ENCODE measurements at places on chromosomes 3 and 15. TPM values are rescaled to one million over a fixed set of nuclear protein-coding genes. Genes with fewer than 3 reads are reported as not detected.

Gene AGBL1
- total RNA-seq, result not detected

DNA sequence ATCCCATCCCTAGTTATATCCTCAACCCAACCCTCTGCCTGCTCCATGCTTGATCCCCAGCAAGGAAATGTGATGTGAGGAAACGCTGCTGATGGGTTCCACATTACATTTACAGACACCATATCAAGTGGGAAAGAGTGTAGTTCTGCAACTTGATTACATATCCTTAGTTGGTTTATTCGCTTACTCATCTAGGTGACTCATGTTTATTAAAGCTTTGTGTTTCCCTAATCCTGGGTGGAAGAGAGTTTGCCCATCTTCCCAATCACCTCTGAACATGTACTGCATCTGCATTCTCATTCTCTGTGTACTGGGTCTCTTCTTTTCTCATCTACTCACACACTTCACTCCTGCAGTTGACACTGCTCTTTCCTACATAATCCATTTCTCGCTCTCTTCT is 91.7 kb upstream of the PDZRN3 start:
- no peaks in the 10 kb centered on the region for H3K27me3 ChIP-seq
- H3K4me3 ChIP-seq, result no peak overlapping the region
- H3K4me1 ChIP-seq, result no peaks in the 10 kb centered on the region

- peaks cover 62% of the 10 kb centered on the region for H3K4me1 ChIP-seq
- no peaks in the 10 kb centered on the region for H3K27me3 ChIP-seq
- no peak for DNase-seq
- no peaks in the 10 kb centered on the region for H3K36me3 ChIP-seq
Observed at GRCh38 chr3:157097198-157097597, 62.7 kb downstream of the CCNL1 start.

Gene FBXL22
- 0.83 TPM for total RNA-seq

Gene GADL1
- not detected for total RNA-seq

Gene TGM5
- total RNA-seq, result not detected

Gene EPHB1
- 5.2 TPM for total RNA-seq

Gene CEMIP
- total RNA-seq, result 0.03 TPM

Gene DUOX1
- total RNA-seq, result 0.10 TPM

GRCh38 chr15:86912661-86913060 is 833.0 kb downstream of the AGBL1 start:
- DNase-seq, result no peak
- H3K27ac ChIP-seq, result no peak overlapping the region
- H3K4me3 ChIP-seq, result no peak overlapping the region
- no peaks in the 10 kb centered on the region for H3K27me3 ChIP-seq
- no peaks in the 10 kb centered on the region for H3K36me3 ChIP-seq
- no peaks in the 10 kb centered on the region for H3K4me1 ChIP-seq

DNA sequence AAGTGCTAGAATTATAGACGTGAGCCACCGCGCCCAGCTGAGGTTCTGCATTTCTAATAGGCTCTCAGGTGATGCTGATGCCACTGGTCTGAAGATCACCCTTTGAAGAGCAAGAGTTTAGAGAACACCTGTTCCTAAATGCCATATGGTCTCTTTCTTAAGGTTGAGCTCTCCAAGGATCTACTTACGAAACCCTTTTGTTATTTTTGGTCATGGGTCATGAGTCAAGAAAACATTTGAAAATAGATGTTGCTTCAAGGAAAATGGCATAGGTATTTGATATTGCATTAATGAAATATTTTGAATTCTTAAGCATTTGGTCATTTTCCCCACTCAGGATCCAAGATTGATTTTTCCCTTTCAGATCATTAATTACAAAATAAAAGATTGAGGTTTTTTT is 74.7 kb upstream of the SOX2 start:
- no peaks in the 10 kb centered on the region for H3K36me3 ChIP-seq
- H3K4me3 ChIP-seq, result no peak overlapping the region
- no peak overlapping the region for H3K27ac ChIP-seq
- DNase-seq, result no peak
- no peaks in the 10 kb centered on the region for H3K4me1 ChIP-seq

- H3K4me3 ChIP-seq, result no peak overlapping the region
- H3K4me1 ChIP-seq, result no peaks in the 10 kb centered on the region
- peaks cover 12% of the 10 kb centered on the region for H3K27me3 ChIP-seq
- no peaks in the 10 kb centered on the region for H3K36me3 ChIP-seq
- no peak overlapping the region for H3K27ac ChIP-seq
- no peak for DNase-seq
Observed at GRCh38 chr3:194982472-194982871, 288.5 kb downstream of the XXYLT1 start.

DNA sequence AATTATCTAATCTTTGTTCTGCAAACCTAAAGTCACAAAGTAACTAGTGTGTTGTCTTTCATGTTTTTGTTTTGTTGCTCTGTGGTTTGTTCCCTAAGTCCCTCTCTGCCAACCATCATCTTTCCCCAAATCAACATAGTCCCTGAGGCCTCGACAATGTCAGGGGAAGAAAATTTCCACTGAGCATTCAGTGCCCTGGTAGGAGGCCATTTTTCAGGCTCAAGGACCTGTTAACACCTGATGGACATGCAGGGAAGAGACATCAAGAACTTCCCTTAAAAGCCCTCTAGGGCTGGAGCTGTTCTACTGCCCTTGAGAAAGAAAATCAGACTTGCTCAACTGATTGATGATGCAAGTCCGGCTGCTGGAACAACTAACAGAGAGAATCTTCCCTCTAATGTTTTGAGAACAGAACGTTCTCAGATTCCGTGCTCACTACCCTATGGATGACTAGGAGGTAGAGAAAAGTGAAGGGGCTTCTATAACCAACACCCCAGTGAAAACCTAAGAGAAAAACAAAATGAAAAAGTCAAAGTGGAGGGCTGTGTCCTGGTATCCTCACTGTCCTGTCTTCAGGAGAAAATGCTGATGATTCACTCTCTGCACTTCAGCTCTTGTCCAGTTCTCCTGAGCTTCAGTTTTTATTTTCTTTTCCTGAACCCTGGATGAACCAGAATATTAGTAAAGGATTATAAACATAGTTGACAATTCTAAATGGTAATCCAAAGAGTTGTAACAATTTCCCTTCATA is 373.1 kb downstream of the FOXP1 start:
- H3K4me1 ChIP-seq, result peaks cover 5% of the 10 kb centered on the region
- H3K36me3 ChIP-seq, result no peaks in the 10 kb centered on the region
- peaks cover 13% of the 10 kb centered on the region for H3K27me3 ChIP-seq
- no peak overlapping the region for H3K4me3 ChIP-seq

DNA sequence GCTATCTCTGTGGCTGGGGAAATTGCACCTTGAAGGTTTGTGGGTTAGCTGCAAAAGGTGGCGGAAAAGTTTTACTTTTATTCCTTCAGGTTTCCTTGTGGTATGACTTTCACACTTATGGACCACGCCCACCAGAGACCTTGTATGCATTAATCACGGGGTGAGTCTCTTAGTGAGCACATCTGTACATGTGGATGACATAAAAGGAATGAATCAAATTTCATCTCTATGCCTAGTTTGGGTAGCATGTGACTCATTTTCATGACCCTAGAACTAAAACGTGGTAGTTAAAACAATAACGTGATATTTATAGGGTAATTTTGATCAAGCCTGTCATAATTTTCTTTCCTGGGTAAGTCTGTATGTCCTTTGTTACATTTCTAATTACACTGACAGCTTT is 141.7 kb downstream of the PDCD6IP start:
- no peak overlapping the region for H3K27ac ChIP-seq
- no peaks in the 10 kb centered on the region for H3K36me3 ChIP-seq
- DNase-seq, result no peak
- no peaks in the 10 kb centered on the region for H3K4me1 ChIP-seq
- H3K27me3 ChIP-seq, result no peaks in the 10 kb centered on the region

DNA sequence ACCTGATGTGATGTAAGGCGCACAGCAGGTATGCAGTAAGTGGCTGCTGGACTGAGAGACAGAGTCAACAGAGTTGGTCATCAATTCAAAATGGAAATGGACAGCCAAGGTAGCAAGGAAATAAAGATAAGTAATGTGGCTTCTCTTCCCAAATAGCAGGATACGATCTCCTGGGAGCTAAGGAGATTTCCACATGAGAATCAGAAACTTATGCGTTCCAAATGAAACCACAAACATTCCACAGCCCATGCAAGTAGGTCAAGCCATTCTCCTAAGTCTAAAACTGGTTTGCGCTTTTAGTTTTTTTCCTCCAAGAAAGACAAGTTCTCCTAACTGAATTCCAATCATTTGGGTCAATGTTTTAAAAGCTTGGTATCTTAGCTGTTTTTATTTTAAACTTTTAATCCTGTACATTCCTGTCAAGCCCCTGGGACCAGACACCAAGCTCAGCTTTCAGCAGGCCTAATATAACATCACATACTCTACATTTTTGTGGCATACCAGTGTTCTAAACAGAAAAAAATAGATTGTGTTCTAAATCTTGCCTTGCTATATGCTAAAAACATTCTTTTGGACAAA is 73.7 kb upstream of the TSPAN3 start:
- H3K27me3 ChIP-seq, result no peaks in the 10 kb centered on the region
- peaks cover 14% of the 10 kb centered on the region for H3K36me3 ChIP-seq
- H3K4me1 ChIP-seq, result peaks cover 5% of the 10 kb centered on the region
- DNase-seq, result no peak

DNA sequence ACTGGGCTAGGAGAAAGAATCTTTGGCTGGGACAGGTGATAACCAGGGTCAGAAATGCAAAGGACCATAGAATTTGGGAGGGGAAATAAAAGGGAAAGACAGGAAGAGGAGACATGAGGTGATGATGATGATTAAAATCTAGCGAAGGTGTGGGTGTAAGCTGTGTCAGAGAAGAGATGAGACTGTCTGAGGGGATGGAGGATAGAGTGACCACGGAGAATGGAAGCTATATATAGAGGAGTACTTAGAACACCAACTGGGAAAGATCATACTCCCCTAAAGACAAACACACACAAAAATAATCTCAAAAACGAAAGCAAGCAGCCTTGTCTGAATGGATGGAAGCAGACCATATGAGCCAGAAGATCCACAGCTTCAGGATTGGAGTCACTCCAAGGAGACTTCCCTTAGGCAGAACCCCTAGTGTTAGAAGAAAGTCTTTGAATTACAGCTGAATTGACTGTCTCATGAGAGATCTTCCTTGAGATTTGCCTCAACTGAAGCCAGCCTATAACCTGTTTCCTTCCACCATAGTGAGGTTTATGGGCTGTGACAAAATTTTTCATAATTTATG is 115.2 kb upstream of the DAZL start:
- H3K4me1 ChIP-seq, result no peaks in the 10 kb centered on the region
- no peak for DNase-seq
- H3K4me3 ChIP-seq, result no peak overlapping the region
- no peak overlapping the region for H3K27ac ChIP-seq
- no peaks in the 10 kb centered on the region for H3K36me3 ChIP-seq
- peaks cover 3% of the 10 kb centered on the region for H3K27me3 ChIP-seq

Gene GOLGA8H
- not detected for total RNA-seq

GRCh38 chr3:9951962-9952805 is at the start of gene PRRT3:
Gene PRRT3, minus strand, starts transcription at chr3:9952408. Its CDS starts 2,293 bp downstream, at chr3:9950115.
- H3K4me3 ChIP-seq, result peak within 1 kb of the TSS; percentile 90
- peak; percentile 57 for DNase-seq
- H3K27ac ChIP-seq, result peak within 1 kb of the TSS; percentile 40
- peaks cover 14% of the 10 kb centered on the region for H3K4me1 ChIP-seq

DNA sequence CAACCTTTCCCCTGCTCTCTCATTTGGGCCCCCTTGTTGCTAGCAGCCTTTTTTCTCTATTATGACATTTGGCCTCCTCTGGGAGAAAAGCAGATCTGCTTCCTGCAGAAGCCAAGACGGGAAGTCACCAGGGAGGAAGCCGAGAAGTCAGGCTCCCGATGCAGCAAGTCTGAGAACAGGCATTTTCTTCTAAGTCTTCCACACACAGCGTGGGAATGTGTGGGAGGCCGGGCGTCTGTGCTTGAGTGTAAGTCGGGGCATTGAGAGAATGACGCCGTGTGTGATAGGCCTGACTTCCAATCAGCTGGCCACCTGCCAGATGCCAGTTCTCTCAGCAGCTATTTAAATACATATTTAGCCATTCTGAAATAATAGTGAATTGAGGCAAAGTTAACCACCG is 75.8 kb upstream of the FAM98B start:
- no peaks in the 10 kb centered on the region for H3K4me1 ChIP-seq
- no peaks in the 10 kb centered on the region for H3K36me3 ChIP-seq
- no peak for DNase-seq
- H3K27me3 ChIP-seq, result peaks cover 28% of the 10 kb centered on the region
- no peak overlapping the region for H3K4me3 ChIP-seq
- H3K27ac ChIP-seq, result no peak overlapping the region

Gene LRIG1
- total RNA-seq, result 59.5 TPM

Gene MCTP2
- total RNA-seq, result 93.2 TPM

DNA sequence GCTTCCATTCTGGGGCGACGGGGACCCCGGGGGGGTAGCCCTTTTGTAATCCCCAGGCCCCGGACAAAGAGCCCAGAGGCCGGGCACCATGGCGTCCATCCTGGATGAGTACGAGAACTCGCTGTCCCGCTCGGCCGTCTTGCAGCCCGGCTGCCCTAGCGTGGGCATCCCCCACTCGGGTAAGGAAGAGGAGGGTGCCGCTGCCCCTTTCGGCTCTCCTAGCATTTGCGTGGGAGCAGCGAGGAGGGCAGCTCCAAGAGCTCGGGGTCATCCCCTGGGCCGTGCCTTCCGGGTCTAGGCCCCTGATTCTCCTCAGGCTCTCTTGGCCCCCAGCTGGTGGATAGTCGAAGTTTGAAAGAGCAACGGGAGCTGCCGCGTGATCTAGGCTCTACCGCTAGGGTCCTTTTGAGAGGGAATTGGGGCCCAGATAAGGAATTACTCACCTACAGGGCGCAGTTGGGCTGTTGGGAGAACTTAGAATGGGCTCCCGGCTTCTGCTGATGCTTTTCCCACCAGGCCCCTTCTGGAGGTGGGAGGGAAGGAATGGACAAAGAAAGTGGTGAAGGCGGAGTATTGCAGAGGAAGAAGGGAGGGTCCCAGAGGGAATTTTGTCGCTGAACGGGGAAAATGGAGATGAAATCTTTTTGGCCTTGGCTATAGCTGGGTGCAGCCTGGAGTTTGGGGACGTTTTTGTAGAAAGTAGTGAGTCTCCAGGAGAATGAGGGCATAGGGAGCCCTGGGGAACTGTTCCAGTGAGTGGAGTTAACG is 615 bp downstream of the VPS18 start:
- DNase-seq, result peak; percentile 60
- peak overlapping the region; percentile 97 for H3K4me3 ChIP-seq
- peaks cover 4% of the 10 kb centered on the region for H3K27me3 ChIP-seq
- peaks cover 38% of the 10 kb centered on the region for H3K4me1 ChIP-seq
- peaks cover 10% of the 10 kb centered on the region for H3K36me3 ChIP-seq

GRCh38 chr3:125172346-125172745 is 40.2 kb downstream of the SLC12A8 start:
- no peaks in the 10 kb centered on the region for H3K4me1 ChIP-seq
- H3K36me3 ChIP-seq, result no peaks in the 10 kb centered on the region
- no peak for DNase-seq
- H3K27ac ChIP-seq, result peak overlapping the region; percentile 72
- H3K27me3 ChIP-seq, result peaks cover 21% of the 10 kb centered on the region

DNA sequence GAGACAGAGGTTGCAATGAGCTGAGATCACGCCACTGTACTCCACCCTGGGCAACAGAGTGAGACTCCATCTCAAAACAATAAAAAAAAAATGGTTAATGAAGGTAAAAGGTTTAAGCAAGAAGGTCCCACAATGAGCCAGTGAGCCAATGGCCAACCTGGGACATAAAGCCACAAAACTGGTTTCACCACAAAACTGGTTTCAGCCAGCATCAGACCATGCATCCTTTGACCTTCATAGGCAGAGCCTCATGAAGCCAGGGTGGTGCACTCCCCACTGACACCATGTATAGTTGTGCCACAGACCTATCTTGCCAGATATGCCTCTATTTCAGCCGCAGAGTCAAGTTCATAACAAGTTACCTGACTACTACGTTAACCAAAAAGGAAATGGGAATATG is 41.9 kb downstream of the SCAP start:
- no peaks in the 10 kb centered on the region for H3K27me3 ChIP-seq
- H3K4me1 ChIP-seq, result peaks cover 3% of the 10 kb centered on the region
- peaks cover 33% of the 10 kb centered on the region for H3K36me3 ChIP-seq
- H3K27ac ChIP-seq, result no peak overlapping the region
- H3K4me3 ChIP-seq, result no peak overlapping the region
- no peak for DNase-seq
